Liver (tissue), 10 donors: ENCODE measurements at places on chromosomes 2 and 18. TPM values are rescaled to one million over a fixed set of nuclear protein-coding genes. Genes with fewer than 3 reads are reported as not detected.
A peak's percentile ranks its signal among the peaks of the same experiment; 100 is the strongest.

GRCh38 chr2:119378566-119378965 lies 11.8 kb downstream of the DBI start:
- DNase-seq, result no peak

GRCh38 chr2:85761-86160 lies 39.5 kb upstream of the FAM110C start:
- no peak for DNase-seq

- no peak for DNase-seq
Measured at GRCh38 chr18:13302040-13302439, 83.5 kb downstream of the LDLRAD4 start.

GRCh38 chr18:54675076-54675475 lies 84.0 kb downstream of the DYNAP start:
- DNase-seq, result no peak

MTCL1 gene
- total RNA-seq, result 0.65 TPM

DNA sequence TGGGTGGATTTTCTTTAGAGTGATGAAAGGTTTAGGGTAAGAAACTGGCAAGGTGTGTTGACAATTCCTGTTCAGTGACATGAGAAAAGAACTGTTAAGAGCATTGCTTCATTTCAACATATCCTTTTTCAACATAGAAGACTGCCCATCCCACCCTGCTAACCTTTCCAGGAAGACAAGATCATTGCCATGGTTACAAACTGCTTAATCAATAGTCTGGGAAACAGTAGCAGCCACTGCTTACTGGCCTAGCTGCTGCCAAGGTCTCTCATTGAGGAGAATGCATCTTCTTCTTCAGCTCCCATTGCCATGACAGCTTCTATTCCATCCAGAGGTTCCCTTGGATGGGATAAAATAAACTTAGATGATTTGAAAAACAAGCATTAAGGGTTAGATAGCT lies 212.1 kb downstream of the LRRTM1 start:
- no peak for DNase-seq

DNA sequence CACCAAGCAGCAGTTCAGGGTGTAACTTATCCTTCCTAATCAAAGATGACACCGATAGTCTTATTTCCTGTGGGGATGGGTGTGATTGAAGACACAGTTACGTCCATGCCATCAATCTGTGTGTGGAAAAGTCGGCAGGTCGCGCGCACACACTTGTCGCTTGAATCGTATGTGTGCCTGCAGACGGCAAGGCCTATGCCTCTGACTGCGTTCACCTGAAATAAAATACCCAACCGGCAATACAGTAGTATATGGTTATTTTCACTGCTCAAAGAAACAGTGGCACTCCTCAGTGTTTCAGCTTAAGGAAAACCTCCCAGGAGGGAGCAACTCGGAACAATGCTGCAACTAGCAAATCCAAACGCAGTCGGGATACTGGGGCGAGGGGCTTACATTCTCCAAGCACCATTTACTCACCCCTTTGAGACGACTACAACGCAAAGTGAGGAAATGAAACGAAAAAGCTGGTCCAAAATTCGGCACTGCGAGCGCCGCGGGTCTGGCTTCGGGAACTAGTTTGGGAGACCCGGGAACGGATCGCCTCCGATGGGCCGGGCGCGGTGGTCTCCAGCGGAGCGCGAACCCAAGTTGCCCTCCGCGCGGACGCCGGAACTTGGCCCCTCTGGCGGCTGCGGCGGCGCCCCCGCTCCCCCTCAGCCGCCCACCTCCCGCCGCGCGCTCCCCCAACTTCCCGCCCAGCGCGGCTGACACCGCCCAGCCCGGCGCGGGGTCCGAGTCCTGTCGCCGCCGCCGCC lies 675 bp downstream of the PRKD3 start:
- peak; percentile 38 for DNase-seq
